ENCODE measurements at places on chromosomes 16 and 17.

GRCh38 chr16:54160939-54161897, 125.4 kb downstream of the IRX3 start:
- DNase-seq, result peak; percentile 32

- no peak for DNase-seq
Measured at GRCh38 chr17:34503528-34504195, 75.7 kb upstream of the TMEM132E start.

DNA sequence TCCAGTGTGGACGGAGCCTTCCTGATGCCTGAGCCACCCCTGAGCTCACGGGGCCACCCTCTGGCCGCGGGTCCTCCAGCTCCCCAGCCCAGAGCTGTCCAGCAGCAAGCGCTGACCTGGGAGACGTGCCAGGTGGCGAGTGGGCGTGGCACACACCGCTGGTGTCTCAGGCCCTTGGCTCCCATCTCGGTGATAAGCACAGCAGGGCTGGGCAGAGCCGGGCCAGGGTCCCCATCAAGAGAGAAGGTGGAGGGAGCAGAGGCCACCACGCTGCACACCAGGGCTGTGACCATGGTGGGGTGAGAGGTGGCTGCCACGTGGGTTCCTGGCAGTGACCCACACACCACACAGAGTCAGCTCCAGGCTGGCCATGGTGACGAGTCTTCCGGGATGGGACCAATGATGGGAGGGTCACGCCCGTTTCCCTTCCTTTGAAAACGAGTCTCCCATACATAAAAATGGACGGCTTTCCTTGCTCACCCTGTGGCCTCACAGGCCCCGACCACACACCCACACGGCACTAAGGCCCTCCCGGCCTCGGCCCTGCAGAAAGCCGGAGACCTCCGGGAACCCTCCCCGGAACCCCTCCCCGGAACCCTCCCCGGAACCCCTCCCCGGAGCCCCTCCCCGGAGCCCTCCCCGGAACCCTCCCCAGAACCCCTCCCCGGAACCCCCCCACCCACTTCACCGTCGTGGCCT, 16.8 kb downstream of the UTS2R start:
- DNase-seq, result no peak

DNA sequence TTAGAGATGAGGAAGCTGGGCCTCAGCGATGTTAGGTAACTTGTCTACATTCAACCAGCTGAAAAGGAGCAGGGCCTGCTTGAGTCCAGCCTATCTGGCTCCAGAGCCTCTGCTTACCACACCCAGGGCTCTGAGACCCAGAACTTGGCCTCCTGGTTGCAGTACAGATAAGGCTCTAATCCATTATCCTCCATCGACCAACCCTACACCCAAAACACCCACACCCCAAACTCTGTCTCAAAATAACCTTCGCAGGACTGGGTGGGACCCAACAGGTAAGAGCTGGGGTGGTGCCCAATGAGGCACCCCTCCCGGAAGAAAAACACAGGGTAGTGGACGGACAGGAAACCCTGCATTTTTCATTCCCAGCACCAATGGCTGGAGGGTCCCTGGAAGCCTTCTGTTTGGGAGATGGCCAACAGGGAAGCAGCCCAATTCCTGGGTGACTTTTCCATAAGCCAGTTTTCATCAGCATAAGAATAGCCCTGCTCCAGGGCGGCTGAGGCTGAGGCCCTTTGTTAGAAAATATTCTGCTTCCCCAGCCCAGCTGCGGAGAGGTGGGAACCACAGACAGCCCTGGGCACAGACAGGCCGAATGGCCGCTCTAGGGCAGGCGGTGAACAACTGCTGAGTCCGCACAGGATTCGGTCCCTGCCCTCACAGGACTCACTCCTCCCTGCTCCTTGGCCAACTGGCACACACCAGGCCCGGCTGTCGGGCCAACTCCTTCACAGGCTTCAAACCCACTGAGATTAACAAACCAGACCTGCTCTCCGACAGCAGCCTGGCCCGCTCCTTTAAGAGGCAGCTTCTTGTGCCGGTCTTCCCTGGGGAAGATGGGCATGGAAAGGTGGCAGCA, 9.8 kb downstream of the SMIM5 start:
- DNase-seq, result no peak

GRCh38 chr16:89150981-89151380, 20.6 kb upstream of the CDH15 start:
- no peak for DNase-seq

GRCh38 chr16:85664580-85665372, 24.0 kb downstream of the GINS2 start:
- DNase-seq, result no peak

DNA sequence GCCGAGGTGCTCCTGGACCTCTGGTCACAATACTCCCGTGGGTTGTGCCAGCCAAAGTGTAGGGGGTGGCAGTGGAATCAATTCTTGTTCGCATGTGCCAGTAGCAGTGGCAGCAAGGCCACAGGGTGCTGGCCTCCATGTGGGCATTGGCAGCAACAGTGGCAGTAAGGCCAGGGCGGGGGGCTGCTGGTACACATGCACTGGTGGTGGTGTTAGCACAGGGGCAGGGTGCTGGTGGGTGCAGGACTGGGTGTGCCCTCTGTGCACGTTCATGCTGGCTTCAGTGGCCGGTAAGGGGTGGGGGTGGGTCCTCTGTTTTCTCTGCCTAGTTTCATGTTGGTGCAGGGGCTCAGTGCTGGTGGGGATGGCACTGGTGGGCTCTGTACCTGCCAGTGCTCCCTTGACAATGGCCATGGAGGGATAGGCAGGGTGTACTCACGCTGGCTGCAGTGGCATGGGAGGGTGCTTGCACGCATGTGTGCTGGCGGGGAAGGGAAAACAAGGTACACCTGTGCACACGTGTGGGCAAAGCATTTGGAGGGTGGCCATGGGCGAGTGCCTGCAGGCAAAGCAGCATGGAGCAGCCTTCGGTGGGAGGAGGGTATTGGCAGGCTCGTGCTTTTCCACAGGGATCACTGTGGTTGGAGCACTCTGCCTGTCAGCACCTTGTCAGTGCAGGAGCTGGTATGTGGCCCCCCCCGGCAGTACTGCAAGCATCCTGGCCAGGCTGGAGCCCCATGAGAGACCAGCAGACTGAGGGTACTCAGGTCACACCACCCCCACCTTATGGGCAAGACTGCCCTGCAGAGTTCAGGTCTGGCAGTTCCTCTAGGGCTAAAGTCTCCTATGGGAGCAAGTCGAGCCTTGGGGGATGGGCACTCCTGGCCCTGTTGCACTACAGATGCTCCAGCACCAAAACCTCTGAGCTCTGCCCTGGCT, 35.8 kb downstream of the NF1 start:
- DNase-seq, result no peak

DNA sequence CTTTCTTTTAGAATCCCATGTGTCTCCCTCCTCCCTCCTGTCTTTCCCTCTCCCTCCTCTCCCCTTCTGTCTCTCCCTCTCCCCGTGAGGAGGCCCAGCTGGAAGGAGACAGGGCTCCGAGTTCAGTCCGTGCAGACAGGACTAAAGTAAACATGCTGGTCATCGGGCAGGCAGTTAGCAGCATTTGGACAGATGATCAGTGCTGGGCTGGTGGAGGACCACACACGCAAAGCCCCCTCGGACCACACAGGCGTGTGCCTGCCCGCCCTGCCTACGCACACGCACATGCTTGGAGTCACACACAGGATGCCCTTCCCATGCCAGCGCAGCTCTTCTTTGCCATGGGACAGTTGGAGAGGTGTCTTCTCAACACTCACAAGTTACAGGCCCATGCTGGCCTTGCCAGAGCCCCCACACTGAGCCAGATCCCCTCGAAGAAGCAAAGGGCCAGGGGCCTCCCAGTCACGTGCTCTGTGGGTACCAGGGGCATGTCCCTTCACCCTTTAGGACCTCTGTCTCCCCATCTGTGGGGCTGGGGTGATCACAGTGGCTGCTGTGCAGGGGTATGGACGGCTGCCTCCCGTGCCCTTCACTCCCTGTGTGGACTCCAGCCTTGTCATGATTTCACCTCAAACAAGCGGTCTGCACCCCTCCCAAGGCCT, 215.7 kb upstream of the FOXF1 start:
- no peak for DNase-seq

DNA sequence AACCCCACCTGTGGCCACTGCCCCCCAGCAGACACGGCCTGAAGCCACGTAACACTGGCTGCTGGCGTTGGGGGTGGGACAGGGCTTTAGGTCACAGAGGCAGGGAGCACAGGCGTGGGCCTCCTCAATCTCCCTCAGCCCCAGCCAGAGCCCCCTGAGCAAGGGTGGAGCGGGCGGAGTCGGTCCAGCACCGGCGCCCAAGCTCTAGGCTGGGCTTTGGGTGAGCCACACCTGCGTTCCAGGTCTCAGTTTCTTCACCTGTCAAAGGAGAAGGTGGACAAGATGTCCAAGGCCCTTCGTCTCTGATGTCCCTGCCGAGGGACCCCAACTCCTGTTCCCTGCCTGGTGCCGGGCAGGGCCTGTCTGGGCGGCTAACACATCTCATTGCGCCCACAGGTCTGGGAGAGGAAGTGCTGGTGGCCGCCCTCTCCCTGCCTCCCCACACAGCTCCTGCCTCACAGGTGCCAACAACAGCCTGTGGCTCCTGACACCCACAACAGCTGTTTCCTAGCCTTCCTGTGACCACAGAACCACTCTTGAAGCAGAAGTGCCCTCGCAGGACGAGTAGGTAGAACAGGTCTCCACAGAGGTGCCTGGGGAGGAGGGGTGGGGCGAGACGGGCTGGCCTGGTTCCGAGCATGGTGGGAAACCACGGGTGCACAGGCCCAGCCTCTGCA, 12.0 kb downstream of the FAM83G start:
- peak; percentile 82 for DNase-seq

DNA sequence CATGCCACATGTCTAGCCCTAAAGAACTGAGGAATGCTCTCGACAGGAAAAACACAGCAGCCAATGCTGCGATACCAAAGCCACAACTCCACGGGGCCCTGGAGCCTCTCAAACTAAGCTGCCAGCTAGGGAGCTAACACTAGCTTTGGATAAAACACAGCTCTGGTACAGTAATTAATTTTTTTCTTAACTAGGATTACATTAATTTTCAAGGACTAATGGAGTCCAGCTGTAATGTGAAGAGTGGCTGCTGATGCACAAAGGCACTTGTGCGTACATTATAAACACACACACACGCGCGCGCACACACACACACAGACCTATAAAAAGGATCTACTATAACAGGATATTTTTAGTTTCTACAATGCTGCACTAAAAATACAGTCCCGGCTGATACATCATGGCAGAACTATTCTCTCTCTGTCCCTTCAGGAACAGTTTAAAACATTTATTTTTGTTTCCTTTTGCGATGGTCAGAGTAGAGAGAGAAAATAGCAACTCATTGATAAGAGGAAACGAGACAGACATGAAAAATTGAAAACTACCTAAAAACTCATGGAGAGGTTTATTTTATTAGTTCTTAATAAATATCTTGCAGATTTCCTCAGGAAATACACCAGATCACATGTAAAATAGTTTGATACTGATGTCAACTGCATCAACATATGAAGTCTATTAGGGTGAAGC, 88.5 kb downstream of the SMG6 start:
- peak; percentile 44 for DNase-seq

DNA sequence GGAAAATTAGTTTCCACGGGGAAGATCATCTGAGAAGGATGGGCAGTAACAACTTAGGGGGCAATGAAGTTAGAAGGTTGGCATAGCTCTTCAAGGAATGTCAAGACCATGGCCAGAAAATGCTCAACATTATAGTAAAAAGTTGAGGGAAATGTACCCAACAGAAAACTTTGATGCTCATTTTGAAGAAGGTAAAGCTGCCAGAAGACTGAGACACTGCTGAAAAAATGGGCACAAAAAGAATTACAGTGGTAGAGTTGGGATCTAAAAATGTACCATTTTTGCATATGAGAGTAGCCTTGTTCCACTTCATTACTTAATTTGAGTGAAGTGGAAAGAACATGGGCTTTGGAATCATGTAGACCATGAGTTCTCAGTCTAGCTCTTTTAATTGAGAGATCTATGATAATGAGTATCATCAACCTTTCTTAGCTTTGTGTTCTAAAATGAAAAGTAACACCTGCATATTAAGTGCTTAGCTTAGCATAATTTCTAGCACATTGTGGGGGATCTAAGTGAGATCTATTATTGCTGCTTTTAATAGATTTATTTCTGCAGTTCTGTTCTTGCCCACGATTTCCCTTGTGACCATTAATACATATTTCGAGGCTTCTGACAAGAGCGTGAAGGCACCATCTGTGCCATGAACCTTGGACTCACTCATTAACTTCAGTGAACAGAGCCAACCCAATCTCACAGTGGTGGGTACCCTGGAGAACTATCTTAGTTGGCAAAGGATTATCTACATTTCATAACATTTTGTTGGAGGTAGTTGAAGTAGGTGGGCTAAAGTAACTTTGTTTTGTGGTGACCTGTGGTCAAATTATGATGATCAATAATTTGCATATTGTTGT, 3.0 kb downstream of the NACA2 start:
- no peak for DNase-seq

DNA sequence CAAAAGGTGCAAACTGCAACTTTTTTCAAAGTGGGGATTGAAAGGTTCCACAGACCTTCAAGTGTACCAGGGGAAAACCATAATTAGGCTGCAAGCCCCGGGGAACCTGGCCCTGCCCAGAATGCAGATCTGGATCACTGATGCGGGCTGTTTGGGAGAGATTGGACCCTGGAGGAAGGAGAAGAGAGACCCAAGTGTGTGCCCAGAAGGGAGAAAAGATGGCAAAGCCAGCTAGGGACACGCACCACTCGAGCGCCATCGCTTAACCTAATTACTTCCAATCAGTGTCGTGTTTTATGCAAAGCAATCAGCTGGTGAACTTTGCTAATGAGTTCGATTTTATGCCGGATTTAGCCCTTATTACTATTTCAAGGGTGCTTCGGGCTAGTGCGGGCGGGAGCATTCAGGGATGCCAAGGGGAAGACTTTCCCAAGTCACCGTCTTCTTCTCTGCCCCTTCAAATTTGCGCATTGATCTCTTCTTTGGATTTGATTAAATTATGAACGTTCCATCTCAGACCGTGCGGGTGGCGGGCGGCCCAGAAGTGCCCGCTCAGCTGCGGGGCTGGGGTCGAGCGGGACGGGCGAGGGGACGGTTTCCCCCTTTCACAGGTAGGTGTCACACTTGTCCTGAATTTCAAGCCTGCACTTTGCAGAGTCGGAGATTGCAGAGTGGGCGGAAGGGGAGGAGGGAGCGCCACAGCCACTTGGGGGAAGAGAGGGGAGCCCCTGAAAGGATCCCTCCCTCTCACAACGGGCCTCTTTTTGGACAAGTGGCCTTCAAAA, 4.0 kb downstream of the IRX5 start:
- no peak for DNase-seq

GRCh38 chr16:86549076-86549892, 5.8 kb downstream of the MTHFSD start:
- DNase-seq, result peak; percentile 81

GRCh38 chr16:31064882-31065461, 9.1 kb downstream of the ZNF668 start:
- no peak for DNase-seq

DNA sequence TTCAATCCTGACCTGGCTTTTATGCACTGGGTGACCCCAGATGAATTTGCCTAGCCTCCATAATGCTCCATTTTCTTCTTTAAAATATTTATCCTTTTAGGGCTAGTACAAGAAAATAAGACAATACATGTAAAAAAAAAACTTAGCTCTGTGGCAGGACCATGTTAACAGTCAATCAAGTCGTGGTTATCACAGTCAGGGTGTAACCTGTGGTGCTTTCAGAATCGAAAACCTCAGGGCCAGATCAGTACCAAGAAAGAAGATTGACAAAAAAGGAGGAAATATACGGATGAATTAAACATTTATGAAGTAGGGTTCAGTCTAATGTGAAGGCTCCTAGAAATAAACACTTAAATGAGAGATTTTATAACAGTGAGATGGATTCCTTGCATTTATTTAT, 347.2 kb upstream of the MAF start:
- DNase-seq, result no peak

GRCh38 chr16:86307514-86307903, 202.8 kb upstream of the FOXF1 start:
- no peak for DNase-seq

- DNase-seq, result no peak
Measured at GRCh38 chr17:15954222-15954621, 9.3 kb downstream of the ADORA2B start.
